Stimulated activated CD4-positive, alpha-beta T cell treated with anti-CD3 and anti-CD28 coated beads, Interleukin-15, amount 100 ng/mL, for 1 hour (primary cell): ENCODE measurements at places on chromosomes 13 and 19.

- no peak for DNase-seq
These were observed 35.1 kb downstream of the LCP1 start for GRCh38 chr13:46146898-46147297.

DNA sequence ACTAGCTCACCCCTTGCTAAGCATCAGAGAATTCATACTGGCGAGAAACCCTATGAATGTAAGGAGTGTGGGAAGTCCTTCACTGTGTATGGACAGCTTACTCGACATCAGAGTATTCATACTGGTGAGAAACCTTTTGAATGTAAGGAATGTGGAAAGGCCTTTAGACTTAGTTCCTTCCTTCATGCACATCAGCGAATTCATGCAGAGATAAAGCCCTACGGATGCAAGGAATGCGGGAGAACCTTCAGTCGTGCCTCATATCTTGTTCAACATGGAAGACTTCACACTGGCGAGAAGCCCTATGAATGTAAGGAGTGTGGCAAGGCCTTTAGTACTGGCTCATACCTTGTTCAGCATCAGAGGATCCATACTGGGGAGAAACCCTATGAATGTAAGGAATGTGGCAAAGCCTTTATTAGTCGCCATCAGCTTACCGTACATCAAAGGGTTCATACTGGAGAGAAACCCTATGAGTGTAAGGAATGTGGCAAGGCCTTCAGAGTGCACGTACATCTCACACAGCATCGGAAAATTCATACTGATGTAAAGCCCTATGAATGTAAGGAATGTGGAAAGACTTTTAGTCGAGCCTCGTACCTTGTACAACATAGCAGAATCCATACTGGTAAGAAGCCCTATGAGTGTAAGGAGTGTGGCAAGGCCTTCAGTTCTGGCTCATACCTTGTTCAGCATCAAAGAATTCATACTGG lies 17.3 kb downstream of the ZNF30 start:
- DNase-seq = no peak

DNA sequence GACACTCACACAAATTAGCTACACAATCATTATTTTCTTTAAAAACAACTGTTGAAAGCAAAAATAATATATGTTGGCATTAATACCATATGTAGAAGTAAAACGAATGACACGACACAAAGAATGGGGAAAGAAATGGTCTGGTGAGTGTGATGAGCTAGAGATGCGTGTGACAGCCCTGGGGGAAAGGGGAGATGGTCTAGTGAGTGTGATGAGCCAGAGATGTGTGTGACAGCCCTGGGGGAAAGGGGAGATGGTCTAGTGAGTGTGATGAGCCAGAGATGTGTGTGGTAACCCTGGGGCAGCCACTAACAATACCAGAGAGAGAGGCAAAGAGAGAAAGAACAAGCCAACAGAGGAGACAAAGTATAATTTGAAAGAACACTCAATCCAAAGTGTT lies 22.3 kb upstream of the LAMP1 start:
- no peak for DNase-seq

DNA sequence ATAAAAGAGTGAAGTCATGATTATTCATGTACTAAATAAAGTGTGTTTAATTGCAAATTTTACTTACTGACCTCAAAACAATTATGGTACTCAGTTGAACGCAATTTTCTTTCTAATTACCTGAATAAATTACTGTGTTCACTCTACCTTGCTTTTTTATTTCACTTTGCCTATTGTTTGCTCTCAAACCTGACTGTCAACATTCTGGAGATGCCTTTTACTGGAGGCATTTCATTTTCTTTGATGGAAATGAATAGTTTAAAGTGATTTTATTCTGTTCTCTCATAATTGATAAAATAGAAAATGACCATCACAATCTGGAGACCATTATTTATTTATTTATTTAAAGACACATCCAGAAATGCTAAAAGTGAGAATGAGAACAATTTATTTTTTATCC lies 811.5 kb upstream of the ATXN8OS start:
- DNase-seq = no peak

DNA sequence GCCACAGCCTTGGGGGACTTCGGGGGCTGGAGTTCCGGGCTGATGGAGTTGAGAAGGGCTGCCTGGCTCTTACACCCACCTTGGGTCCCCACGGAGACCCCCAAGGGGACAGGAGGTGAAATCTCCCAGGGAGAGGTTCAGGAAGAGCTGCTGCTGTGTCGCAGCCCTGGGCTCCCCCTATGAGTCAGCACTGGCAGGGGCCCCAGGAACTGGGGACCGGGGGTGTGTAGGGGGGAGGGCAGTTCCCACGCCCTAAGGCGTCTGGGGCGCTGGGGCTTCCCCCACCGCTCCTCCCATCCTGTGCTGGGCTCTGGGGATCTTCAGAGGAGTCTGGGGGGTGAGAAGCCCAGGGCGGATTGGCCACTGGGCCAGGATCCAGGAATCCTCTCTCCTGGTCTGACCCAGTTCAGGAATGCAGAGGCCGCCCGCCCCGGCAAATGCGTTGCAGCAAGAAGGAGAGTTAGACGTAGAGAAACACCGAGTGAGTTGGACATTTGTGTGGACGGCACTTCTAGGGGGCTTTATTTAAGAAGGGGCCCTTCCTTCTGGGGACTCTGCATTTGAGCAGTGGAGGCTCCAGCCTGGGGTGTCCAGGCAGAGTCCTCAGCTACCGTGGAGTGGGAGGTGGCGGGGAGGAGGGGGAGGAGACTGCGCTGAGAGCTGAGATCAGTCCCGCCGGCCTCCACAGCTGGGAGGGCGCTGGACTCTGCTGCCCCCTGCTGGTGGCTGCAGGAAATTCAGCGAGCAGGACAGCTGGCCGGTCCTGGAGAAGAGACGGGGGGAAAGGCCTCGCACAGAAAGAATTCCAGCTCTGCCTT lies 15.0 kb upstream of the NANOS3 start:
- DNase-seq = peak; percentile 80

DNA sequence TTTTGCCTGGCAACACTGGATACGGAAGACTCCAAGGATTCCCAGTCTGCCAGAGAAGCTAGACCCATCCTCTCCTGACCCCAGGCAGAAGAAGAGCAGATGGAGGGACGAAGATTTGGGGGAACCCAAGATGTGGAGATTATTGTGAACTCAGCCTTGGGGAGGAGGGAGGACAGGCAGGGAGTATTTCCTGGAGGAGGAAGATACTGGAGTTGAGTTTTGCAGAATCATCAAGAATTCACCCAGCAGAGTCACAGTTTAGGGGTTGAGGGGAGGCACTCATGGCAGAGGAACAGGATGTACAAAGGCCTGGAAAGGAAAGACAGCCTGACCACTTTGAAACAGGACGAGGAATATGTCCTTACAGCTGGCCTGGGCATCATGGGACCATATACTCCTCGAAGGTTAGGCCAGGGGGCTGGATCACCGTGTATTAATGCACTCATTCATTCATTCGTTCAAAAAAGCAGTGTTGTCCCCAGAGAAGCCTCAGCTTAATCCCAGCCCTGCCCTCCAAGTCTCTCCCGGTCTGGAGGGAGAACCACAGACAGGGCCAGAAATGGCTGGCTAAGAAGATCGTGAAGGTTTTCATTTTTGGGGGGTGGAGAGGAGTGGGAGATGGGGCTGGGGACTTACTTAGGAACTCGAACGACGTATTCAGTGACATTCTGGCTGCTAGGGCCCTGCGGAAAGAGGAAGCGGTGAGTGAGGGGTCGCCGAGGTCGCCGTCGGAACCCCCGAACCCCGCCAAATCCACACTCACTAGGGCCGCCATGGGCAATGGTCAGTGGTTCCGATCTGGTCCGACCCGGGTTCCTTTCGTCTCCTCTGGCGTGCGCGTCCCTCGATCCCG lies 517 bp downstream of the GTF2F1 start:
- DNase-seq = no peak

DNA sequence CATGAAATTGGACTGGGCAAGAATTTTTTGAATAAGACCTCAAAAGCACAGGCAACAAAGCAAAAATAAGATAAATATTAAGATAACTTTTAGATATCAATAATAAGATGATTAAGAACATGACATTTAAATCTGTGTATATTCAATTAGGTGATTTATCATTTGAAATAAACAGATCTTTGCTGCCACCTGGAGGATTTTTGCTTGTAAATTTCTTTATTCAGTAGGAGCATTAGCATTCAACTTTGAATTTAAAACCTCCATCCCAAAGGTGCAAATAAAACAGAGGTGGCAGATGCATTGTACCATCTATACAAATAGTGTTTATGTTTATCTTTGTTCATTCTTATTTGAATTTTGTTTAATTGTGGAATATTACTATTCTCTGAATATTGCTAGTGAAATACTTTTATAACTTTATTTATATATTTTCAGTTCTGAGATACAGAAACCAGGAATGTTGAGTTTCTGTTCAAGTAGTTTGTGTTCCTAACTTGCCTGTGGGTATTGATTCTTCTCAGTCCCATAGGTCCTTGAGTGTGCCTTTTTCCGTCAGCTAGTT lies 20.9 kb downstream of the COG6 start:
- DNase-seq = no peak

GRCh38 chr13:81563091-81563490 lies 1222.2 kb upstream of the SPRY2 start:
- no peak for DNase-seq

GRCh38 chr13:51317262-51317661 lies 22.2 kb upstream of the SERPINE3 start:
- DNase-seq = no peak

GRCh38 chr13:44576351-44577235 lies 463 bp upstream of the TSC22D1 start:
- DNase-seq = peak; percentile 11

- no peak for DNase-seq
These were observed 992.6 kb downstream of the PCDH9 start for GRCh38 chr13:66237411-66238062.

DNA sequence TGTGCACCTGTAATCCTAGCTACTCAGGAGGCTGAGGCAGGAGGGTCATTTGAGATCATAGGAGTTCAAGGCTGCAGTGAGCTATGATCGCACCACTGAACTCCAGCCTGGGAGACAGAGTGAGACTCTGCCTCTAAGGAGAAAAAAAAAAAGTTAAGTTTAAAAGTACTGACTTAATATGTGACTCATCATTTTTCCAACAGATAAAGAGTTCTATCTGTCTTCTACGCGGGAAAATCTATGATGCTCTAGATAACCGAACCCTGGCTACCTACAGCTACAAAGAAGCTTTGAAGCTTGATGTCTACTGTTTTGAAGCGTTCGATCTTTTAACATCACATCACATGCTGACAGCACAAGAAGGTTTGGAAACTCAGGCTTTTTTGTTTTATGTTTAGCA lies 7.2 kb downstream of the CDC16 start:
- DNase-seq = no peak

DNA sequence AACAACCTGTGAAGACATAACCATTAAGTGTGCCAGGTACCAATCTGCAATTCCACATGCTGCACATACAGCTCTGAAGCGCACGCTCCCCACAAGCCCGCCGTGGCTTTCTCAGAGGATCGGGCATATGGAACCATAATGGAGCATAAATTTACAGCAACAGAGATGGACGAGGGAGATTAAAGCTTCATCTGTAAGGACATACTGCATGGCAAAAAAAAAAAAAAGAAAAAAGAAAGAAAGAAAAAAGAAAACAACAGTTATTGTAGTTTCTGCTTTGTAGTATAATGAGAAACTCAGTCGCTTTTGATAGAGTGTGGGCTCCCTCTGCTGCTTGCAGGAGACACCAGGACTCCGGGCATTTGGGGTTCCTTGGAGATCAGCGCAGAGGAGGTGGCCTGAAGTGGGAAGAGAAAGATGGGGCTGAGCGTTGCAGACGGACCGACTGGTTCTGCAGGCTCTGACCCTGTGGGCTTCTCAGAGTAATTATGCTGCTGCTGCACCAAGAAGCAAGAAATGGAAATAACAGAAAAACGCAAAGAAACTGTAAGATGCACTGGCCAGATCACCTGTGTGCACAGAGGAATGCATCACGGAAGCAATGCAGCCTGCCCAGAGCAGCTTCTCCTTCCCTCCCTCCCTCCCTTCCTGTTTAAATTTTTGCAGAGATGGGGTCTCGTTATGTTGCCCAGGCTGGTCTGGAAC lies 10.8 kb upstream of the PDCD5 start:
- DNase-seq = no peak

GRCh38 chr19:55490478-55491432 lies 2.5 kb downstream of the SSC5D start:
- no peak for DNase-seq

DNA sequence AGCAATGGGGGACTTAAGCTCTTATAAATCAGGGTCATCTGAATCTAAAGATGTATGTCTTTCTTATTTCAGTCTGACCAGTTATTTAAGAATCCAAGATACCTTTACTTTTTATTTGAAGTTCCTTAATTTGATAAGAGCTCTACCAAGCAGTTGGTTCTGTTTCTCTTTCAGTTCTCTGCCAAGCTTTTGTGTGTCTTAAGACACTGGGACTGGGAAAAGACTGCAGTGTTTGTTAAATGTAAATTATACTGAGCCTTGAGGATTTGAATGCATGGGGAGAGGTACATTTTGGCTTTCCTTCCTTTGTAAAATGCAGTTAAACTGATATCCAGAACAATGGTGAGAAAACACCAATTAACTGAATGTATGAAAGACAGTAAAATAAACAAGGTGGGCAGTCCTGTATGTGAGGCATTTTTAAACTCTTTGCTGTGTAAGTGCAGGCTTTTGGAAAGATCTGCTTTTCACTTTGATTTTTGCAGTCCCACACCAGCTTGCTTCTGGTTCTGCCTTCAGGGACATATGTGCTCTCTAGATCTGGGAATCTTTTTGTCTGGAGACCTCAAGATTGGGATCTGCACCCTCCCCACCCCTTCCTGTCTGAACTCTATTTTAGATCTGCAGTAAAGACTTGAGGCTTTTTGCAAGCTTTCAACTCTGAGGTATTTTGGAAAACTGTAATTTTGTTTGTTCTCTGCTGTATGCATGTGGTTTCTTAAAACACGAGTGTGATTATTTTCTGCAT lies 77.6 kb downstream of the LRCH1 start:
- DNase-seq = no peak

DNA sequence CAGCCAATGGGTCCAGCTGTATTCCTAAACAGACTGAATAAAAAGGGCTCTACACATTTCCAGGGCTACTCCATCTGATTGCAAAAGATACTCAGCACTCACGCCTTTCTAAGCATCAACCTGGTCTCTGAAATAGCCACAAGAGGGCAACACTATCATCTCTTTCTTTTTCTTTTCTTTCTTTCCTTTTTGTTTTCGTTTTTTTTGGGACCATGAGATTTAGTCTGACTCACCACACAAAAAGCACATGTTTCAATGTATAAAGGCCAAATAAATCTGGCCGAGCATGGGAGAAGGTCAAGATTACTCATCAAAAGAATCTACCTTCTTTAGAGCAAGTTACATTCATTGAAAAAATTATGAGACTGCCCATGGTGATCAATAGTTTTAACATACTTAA lies 805.6 kb upstream of the ARGLU1 start:
- DNase-seq = no peak
